ENCODE measurements at places on chromosomes 6 and 20.

DNA sequence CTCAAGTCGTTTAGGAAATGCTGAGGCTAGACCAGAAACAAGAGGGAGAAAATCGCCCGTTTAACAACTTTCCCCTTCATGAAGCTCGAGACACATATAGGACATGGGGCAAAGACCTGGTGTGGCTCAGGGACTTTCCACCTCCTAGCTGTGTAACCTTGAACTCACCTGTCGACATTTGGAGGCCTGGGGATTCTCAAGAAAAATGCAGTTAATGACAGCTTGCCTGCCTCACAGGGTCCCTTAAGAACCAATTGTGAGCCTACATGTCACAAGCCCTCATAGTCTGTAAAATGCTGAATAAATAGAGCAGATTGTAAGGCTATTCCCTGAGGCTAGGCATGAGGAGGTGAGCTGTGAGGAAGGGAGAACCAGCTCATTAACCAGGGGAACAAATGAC, 35.1 kb downstream of the MGME1 start:
- no peak for DNase-seq

GRCh38 chr20:34045930-34046725, 52.4 kb downstream of the RALY start:
- no peak for DNase-seq

DNA sequence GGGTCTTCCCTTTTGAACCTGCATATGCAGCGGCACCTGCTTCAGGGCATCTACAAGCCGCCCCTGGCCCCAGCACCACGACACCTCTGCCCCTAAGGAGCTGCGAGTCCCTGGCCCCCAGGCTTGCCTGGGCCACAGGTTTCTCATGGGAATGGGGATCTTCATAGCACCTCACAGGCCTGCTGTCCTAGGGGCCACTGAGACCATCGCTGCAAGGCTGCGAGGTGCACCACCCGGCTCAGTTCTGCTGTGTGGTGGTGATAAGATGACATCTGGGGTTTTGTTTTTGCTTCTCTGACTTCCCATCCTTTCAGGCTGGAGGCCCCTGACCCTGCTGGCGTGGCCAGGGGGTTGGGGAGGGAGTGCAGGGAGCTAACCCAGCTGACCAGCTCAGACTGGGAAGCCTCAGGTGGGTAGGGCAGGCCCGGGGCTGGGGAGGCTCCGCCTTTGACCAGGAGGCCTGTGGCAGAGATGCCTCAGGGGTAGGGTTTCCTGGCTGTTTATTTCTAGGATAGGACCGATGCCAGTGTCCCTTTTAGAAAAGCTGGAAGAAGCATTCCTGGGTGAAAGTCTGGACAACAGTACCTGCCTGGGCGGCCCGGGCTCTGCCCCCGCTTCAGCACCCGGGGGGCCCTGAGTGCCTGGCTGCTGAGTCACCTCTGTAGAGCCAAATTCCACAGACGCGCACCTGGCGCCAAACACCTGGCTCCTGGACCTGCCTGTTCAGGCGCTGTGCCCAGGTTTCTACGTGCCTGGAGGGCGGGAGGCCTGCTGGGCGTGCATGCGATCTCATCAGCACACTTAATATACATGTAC, 264.7 kb downstream of the DLL1 start:
- no peak for DNase-seq

GRCh38 chr20:7702141-7702540, 238.1 kb downstream of the HAO1 start:
- DNase-seq = no peak

GRCh38 chr20:4546342-4546741, 175.4 kb upstream of the PRND start:
- DNase-seq = no peak

GRCh38 chr6:163867518-163868292, 453.2 kb downstream of the QKI start:
- no peak for DNase-seq

- DNase-seq = peak; percentile 62
These were observed 54.6 kb downstream of the PCSK2 start for GRCh38 chr20:17281478-17281877.

- no peak for DNase-seq
These were observed 198.5 kb upstream of the RSPO3 start for GRCh38 chr6:126919947-126920346.

DNA sequence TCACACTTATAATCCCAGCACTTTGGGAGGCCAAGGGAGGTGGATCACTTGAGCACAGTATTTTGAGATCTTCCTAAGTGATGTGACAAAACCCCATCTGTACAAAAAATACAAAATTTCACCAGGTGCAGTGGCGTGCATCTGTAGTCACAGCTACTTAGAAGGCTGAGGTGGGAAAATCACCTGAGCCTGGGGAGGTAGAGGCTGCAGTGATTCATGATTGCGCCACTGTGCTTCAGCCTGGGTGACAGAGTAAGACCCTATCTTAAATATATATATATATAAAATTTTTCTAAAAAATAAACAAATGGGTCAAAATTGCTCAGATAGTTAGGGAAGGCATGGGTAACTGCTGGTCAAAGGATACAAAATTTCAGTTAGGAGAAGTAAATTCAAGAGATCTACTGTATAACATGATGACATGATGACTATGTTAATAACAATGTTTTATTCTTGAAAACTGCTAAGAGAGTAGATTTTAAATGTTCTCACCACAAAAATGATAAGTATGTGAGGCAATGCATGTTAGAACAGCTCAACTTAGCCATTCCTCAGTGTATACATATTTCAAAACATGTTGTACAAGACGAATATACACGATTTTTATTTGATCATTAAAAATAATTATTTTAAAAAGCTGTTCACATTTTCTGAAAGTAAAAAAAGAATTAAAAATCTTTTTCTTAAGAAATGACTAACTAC, 24.4 kb downstream of the TBC1D32 start:
- no peak for DNase-seq

DNA sequence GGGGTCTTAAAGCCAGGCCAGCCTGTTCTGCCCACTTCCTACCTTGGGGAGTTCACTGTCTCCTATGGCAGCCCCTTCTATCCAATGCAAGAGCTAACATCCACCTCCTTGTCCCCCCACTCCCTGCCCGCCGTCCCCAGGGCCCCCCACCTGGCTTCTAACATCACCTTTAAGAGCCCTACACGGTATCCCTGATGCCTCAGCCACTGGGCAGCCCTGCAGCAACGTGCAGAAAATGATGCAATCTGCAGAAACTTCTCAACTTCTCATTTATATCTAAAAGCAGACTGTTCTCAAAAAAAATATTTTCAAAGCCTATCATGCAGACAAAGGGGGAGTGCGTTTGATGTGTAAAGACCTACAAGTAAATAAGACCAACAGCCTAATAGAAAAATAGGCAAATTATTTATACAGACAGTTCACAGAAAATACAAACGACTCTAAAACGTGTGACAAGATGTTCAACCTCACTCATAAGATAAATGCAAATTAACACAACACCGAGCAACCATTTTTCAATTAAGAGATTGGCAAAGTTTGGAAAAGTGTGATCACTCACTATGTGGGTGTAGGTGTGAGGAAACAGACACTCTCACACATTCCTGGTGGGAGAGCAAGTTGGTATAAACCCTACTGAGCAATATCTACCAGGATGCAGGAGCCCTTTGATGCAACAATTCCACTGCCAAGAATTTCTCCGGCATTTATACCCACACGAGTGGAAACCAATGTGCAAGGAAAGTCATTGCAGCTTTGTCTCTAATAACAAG, 15.1 kb upstream of the HCK start:
- DNase-seq = no peak

DNA sequence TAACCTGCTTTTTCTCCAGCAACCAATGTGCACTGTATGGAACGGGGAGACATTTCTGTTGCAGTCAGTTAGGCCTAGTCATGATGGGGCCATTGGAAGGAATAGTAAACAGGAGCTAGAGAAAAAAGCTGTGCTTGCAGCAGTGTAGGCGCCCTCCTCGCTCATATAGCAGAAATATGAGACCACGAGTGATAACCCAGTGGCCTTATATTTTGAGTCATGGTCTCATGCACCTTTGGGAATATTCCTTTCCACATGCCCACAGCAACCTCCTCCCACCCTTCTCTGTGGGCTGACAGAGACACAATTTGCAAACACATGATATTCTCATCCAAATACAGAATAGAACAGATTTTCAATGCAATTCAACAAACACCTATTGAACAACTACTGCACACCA, 248.9 kb upstream of the CITED2 start:
- DNase-seq = no peak

- DNase-seq = no peak
These were observed 9.1 kb downstream of the MAPK13 start for GRCh38 chr6:36139431-36139830.

GRCh38 chr6:129516787-129517186, 193.2 kb downstream of the ARHGAP18 start:
- DNase-seq = no peak

- DNase-seq = no peak
These were observed 237.0 kb downstream of the NKAIN2 start for GRCh38 chr6:124040655-124041054.

- DNase-seq = no peak
These were observed 11.2 kb upstream of the SIRPA start for GRCh38 chr20:1883986-1884385.

DNA sequence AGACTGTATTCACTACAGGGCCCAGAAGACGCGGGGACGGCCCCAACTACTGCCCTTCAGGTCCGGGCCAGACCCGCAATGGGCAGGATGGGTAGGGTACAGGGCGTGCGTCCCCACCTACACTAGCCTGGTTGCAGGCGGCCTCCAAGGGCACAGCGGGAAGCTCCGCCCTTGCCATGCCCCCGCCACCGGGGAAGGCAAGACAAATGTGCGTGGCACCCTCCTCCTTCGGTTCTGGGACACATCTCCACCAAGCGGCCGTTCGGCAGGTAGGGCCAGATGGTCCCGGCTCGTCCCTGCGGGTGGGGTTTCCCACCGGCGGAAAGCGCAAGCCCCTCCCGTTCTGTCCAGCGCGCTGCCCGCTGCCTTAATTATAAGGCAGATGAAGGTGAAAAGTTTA, 5.6 kb downstream of the NXT1 start:
- DNase-seq = no peak

- no peak for DNase-seq
These were observed 114.8 kb downstream of the TFAP2A start for GRCh38 chr6:10300071-10300470.

DNA sequence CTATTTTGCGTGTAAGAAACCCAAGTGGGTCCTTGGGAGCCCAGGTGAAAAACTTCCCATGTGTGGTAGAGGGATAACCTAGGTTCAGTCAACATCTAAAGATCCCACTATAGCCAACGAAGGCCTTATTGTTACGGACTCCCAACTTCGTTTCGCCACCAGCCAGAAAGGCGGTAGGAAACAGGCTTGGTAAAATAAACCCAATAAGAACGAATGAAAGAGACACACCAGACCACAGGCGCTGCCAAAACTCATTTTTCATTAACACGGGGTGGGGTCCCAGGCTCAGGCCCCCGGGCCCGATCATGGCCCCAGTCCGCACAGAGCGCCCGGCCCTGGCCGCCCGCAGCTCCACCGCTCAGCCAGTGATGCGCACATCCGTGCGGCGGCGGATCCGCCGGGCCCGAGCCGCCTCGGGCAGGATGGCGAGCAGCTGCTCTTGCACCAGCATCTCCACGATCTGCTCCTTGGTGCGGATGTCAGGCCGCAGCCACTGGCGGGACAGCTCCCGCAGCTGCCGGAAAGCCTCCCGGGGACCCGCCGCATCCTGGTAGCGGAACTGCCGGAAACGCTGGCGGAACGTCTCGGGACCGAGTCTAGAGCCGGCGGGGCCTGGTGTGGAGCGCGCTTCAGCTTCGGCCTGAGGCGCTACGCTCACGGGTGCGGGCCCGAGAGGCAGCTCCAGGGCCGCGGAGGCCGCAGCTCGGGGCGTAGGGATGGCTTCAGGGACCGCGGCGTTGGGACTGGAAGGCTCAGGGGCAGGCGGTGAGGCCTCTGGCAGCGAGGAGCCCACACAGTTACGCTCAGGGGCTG, 709 bp downstream of the SCAND1 start:
- peak; percentile 56 for DNase-seq

GRCh38 chr6:106527979-106528378, 101.3 kb downstream of the RTN4IP1 start:
- DNase-seq = no peak

DNA sequence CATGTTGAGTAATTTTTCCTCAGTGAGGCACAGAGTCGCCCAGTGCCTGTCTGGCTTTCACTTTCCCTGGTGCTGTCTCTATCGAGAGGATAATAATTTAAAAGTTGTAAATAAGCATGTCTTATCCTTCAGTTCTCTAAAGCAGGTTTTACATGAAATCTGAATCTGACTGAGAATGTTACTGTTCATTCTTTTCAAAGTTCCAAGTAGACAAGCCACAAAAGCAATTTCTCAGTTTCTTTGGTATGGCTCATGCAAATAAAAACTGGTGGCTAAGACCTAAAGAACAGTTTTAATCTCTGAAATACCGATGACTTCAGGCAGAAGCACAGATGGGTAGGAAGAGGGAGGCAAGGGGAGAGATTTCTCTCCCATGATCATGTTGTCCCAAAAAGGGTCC, 87.6 kb upstream of the GCM1 start:
- no peak for DNase-seq

GRCh38 chr20:45052698-45053429, 48.1 kb downstream of the KCNS1 start:
- no peak for DNase-seq

- DNase-seq = no peak
These were observed 162.2 kb downstream of the TBXT start for GRCh38 chr6:166005401-166005943.

DNA sequence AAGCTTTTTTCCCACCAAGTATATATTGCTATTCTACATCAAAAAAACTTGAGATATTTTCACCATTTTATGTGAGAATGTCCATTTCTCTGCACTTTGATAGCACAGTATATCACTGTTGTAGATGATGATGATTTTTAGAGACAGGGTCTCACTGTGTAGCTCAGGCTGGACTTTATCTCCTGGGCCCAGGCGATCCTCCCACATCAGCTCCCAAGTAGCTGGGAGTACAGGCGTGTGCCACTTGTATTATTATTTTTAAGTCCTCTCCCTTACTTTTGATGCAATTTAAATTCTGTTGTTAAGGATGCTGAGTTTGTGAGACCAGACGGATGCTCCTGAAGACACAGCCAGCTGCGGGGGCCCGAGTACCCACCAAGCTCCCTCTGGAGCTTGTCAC, 326.8 kb downstream of the QKI start:
- no peak for DNase-seq

- no peak for DNase-seq
These were observed 40.0 kb downstream of the ALDH8A1 start for GRCh38 chr6:134909701-134910592.

- peak; percentile 34 for DNase-seq
These were observed 57.8 kb downstream of the SLC2A10 start for GRCh38 chr20:46767127-46767761.
